ENCODE measurements at places on chromosomes 5 and 9.

- DNase-seq: peak; percentile 24
Measured at GRCh38 chr5:10987925-10988504, 227.0 kb upstream of the DAP start.

DNA sequence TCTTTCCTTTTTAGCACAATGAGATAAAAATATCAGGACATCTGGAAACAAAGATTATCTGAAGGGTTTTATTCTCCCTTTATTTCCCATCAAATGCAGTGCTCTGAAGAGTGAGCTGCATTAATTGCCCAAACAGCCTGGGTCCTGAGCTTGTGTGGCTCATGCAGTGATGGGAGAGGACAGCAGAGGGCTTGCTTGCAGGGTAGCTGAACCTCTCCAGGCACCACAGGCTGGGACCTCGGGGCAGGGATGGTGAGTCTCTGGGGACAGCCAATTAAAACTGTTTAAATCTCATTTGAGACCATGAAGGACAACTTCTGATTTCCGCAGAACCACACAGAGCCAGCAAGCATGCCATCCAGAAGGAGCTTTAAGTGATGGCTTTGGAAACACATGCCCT lies 71.2 kb downstream of the PLAC8L1 start:
- DNase-seq: no peak

- no peak for DNase-seq
Measured at GRCh38 chr5:39697881-39698280, 273.1 kb upstream of the DAB2 start.

DNA sequence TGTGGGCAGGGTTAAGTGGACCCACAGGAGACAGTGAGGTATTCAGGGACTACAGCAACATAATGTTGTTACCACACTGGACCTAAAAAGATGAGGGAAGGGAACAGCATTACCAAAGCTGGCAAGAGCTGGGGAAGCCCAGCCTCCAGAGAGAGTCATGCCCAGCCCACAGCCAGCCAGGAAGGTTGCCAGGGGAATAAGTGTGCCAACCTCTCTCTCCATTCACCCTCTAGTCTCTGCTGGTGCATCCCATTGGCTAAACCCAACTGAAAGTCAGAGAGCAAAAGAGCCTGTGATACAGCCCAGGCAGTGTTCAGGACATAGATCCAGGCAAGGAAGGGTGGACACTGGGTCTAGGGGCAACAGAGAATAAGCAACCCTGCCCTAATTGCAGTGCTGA lies 35.8 kb upstream of the AFAP1L1 start:
- no peak for DNase-seq

- peak; percentile 22 for DNase-seq
Measured at GRCh38 chr5:36982146-36982545, 105.6 kb downstream of the NIPBL start.

GRCh38 chr5:14019768-14020290 lies 75.3 kb upstream of the DNAH5 start:
- no peak for DNase-seq

DNA sequence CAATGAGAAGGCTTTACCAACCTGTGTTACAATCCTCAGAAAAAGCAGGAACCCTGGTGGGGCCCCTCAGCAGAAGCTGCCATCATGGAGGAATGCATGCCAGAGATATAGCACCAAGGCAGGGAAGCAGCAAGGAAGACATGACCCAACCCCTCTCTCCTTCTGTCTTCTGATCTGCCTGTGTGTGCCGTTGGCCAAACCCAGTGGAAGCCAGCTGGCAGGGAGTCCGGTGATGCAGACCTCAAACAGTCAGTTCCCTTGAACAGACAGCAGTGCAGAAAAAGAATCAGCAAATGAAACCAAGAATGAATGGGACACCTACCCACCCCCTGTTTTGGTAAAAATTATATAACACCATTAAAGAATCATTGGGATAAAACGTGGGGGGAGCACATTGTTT lies 234.2 kb downstream of the ZNF608 start:
- no peak for DNase-seq

GRCh38 chr5:163094492-163095180 lies 342.8 kb upstream of the CCNG1 start:
- DNase-seq: no peak

DNA sequence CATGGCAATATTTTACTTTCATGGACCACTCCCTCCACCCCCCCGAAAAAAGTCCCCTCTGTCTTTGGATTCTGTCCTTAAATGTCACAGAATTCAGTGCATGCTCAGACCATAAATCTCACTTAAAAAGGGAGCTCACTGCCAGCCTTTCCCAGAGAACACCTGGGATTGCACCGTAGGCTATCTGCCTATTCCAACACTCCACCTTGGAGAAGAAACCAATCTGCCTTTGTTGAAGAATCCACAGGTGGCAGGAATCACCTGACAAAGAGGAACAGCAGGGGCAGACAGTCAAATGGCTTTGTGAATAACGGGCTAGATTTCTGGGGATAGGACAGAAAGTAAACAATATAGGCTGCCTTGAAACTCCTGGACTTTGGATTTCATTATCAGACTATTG lies 306.7 kb upstream of the BRINP1 start:
- no peak for DNase-seq

DNA sequence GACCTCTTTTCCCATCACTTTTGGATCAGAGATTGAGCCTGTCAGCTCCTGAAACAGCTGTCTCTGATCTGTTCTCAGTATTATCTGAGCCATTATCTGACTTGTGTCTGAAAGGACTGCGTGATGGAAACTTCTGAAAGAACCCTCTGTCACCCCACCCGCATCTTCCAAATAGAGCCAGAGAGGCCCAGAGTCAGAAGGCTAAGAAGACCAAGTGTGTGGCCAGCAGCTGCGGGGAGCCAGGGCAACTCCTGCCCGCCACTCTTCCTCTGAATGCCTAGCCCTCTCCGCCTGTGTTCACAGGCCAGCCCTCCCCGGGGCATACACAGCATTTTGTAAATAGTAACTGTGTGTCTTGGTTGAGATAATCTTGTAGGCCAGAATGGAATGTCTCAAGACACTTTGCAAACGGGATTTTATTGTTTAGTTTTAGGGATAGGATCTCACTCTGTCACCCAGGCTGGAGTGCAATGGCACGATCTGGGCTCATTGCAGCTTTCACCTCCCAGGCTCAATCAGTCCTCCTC lies 92.7 kb downstream of the AOPEP start:
- no peak for DNase-seq

GRCh38 chr9:98801561-98801960 lies 5.2 kb upstream of the ANKS6 start:
- no peak for DNase-seq

- DNase-seq: no peak
Measured at GRCh38 chr5:137292461-137293027, 206.6 kb downstream of the SPOCK1 start.

- no peak for DNase-seq
Measured at GRCh38 chr5:10676946-10677345, 84.1 kb downstream of the DAP start.

DNA sequence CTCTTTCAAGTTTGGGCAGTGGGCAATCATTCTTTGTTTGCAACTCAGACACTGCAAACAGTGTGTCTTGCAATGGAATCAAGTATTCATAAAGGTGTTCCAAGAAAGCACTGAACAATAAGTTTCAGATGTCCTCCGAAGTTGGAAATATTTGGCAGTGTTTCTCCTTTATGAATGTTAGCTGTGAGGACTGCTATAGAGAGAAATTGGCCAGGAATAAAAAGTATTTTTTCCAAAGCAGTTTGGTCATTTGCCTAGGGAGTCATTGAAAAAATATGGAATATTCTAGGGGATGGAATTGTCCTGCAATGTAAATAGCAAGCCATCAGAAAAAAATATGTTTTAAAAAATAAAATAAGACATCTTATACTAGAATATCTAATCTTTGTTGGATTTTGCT lies 688.6 kb upstream of the SEMA6A start:
- no peak for DNase-seq

DNA sequence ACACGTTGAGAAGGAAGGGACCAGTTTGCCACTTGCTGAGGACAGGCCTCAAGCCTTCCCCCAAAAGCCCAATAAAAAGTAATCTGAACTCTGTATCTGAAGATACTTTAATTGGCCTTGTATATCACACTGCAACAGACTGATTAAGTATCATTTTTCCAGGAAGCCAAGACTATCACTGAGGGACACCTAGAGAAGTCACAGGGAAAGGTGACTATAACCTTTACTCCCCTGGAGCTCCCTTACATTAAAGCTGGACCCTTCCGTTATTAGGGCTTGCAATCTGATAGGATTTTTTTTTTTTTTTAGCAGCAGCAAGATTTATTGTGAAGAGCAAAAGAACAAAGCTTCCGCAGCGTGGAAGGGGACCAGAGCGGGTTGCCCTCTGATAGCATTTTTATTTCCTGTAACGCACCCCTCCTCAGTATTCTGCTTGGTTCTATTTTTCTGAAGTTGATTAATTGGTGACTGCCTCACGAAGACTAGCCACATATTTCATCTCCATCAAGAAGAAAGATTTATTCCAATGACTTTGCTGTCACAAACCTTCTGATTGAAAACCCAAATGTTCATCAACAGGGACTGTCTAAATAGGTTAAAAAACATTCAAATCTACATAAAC lies 2.7 kb downstream of the CDC14B start:
- no peak for DNase-seq

GRCh38 chr5:159467666-159468065 lies 137.4 kb upstream of the IL12B start:
- no peak for DNase-seq

- DNase-seq: no peak
Measured at GRCh38 chr9:69657269-69657668, 14.9 kb downstream of the APBA1 start.

DNA sequence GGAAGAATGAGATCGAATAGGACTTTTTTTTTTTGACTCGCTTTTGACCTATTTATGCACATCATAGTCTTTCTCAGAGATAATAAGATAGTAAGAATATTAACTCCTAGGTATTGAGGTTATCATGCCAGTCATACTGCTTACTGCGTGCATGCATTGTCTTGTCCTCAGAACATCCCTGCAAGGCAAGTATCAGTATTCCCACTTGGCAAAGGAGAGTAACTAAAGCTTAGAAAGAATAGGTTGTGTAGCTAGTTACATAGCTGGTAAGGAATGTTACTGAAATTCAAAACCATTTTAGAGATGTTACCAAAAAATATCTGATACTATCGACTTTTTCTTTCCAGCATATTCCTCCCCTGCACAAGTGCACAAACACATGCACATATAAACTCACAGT lies 296.1 kb upstream of the CLINT1 start:
- peak; percentile 19 for DNase-seq

GRCh38 chr9:88433583-88434255 lies 45.5 kb downstream of the SPIN1 start:
- DNase-seq: peak; percentile 62

DNA sequence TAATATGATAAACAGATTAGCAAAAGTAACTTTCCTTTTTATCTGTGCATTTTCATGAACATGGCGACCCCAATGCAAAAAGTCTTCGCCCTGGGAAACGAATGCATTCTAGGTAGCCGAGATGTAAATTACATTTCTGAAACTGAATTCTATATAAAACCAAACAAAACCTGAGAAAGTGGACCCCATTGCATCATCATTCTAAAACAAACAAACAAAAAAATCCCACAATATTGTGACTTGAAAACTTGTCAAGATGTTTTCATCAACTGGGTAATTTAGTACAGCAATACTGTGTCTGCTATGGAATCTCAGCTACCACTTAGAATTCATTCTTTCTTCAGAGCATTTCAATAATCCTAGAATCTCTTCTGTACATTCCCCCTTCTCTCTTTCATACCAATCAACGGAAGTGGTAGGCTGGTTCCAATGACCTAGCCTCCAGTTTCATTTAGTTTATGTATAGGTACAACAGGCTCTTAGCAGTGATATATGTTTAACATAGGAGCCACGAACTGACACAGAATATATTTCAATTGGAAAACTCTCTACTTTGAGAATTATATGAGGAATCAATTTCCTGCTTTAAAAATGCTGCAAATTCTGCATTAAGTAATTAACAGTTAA lies 85.6 kb downstream of the FBXW11 start:
- no peak for DNase-seq

- DNase-seq: no peak
Measured at GRCh38 chr9:90121762-90122161, 517.0 kb downstream of the GADD45G start.

DNA sequence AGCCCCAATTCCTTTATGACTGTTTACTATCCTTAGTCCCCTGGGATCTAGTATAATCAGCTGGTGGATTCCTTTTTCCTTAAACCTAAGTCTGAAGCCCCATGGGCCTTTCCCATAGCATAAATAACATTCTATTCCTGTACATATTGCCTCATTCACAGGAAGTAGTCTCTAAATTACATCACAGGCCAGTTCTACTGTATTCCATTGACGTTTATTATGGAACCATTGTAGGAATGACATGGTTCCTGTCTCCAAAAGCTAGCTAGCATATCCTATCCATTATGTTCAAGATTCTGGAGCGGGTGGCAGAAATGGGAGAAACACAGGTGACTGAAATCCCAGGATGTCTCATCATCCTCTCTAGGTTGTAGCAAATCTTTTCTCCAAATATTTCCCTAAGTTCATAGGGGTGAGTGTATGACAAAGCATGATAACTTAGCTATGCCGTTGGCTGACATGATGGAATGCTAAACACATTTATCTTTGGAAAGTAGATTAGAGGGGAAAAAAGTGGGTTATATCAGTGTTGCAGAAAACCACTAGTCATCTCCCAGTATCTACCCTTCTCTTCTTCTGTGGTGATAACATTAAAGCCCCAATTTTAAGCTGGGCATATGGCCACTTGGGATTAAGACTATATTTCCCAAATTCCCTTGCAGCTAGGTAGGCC lies 140.1 kb downstream of the FGF1 start:
- DNase-seq: peak; percentile 95

GRCh38 chr5:53405396-53405795 lies 75.0 kb upstream of the FST start:
- no peak for DNase-seq

DNA sequence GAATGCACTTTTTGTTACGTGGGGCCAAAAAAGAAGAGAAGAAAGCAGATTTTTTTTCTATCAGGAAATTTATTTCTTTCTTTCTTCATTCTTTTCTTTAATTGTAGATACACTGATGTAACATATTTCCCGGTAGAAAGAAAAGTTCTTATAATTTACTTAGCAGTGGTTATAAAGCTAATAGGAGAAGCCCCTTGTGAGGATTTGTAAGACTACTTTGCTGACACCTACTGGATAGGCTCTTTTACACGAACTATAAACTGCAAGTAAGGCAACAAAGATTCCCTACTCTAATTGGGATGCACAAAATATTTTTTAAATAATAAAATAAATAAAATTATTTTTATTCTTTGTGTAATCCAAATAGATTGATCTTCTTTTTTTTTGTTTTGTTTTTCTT lies 284.4 kb downstream of the DNAH5 start:
- DNase-seq: peak; percentile 11
